CD4-positive, CD25-positive, alpha-beta regulatory T cell (primary cell): ENCODE measurements at places on chromosomes 3 and 15. TPM values are rescaled to one million over a fixed set of nuclear protein-coding genes. Genes with fewer than 3 reads are reported as not detected.

GRCh38 chr3:55873523-55874254, 386.6 kb upstream of the WNT5A start:
- DNase-seq, result no peak

- DNase-seq, result peak; percentile 91
These were observed 8.6 kb downstream of the GPR15 start for GRCh38 chr3:98540346-98540745.

- DNase-seq, result no peak
These were observed 132.9 kb upstream of the ZBTB20 start for GRCh38 chr3:115279939-115280338.

- no peak for DNase-seq
These were observed 597 bp upstream of the CAMK1 start for GRCh38 chr3:9770276-9770812.

DNA sequence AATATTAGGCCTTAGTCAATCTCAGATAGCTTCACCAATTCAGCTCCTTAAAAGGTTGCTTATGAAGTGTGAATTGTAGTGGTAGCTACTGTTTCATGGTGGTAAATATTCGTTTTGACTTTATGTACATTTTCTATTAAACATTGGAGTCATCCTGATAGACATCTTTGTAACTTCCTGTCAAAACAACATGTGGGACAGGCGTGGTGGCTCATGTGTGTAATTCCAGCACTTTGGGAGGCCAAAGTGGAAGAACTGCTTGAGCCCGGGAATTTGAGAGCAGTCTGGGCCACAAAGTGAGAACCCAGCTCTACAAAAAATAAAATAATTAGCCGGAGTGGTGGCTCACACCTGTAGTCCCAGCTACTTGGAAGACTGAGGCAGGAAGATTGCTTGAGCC, 2.0 kb upstream of the TRIM59 start:
- DNase-seq, result no peak

DNA sequence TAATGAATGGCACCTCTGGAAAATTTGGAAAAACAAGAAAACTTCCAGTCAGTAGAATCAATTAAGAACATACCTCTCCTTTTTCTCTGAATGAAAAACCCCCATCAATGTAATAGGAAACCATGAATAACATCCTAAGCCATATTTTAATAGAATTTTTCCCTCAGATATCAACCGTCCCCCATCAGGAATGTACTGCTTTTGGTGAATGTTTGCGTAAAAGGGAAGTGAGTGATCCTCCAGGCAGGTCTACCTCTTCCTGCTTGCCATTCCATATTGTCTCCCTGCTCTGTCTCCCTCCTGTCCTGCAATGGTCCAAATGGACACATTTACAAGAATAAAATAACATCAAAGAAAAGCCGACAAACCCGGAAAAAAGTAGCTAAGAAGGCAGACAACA, 30.8 kb downstream of the LAMP3 start:
- DNase-seq, result no peak

- no peak for DNase-seq
These were observed 1053.5 kb downstream of the SI start for GRCh38 chr3:164024786-164025185.

GRCh38 chr3:23442598-23443383, 239.7 kb downstream of the UBE2E2 start:
- DNase-seq, result no peak

DNA sequence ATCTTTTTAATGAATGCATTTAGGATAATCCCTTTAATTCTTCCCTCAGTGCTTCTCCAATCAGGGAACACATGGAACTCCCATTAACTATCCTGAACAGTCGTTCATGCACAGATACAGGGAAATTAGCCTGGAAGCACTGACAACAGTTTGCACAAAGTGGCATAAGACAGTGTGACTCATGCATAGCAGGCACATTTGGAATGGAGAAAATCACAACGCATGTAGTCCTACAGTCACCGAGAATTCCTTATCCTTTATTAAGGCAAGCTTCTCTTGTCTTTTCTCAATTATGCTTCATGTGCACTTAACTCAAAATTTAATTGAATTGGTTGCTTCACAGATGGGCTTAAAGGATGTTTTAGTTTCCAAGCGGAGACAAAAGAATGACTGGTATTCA, 155.0 kb upstream of the CRBN start:
- DNase-seq, result no peak

- DNase-seq, result no peak
These were observed 457.0 kb downstream of the PLOD2 start for GRCh38 chr3:145704020-145704419.

- no peak for DNase-seq
These were observed 8.8 kb downstream of the PRICKLE2 start for GRCh38 chr3:64216274-64217147.

DNA sequence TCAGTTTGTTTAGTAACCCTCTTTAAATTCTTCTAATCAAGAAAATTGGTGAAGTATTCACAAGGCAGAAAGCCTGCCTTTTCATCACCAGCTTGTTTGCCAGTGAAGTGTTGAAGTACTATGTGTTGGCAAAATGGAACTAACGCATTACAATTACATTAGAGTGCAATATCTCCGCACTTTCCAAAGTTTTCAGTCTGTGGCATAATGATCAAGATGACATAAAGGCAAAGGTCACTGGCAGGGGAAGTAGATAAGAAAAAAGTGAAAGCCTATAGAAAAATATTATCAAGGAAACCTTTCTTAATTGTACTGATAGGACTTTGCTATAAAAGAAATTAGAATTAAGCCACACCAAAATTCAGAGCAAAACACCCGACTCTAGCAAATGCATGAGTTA, 25.0 kb upstream of the TM4SF1 start:
- no peak for DNase-seq

GRCh38 chr15:75186044-75186443, 15.6 kb upstream of the C15orf39 start:
- DNase-seq, result no peak

- DNase-seq, result no peak
These were observed 7.8 kb upstream of the SLCO3A1 start for GRCh38 chr15:91845720-91846119.

DNA sequence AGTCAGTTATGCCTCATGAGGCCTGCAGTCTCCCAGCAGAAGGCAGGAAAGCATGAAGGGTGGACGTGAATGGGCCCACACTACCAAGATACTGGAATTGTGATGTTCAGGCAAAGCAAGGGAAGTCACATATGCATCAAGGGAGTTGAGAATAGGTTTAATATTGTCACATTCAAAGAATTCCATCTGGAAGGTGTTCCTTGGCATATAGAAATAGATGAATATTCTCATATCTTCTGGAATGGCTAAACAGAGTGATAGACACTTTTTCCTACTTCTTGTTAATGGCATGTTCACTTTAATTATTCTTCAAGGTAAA, 103.7 kb downstream of the CMSS1 start:
- no peak for DNase-seq

GRCh38 chr3:85808755-85809154, 850.0 kb downstream of the CADM2 start:
- no peak for DNase-seq

- DNase-seq, result no peak
These were observed 49.9 kb upstream of the RAB6B start for GRCh38 chr3:133945381-133946095.

GRCh38 chr3:193241716-193242115, 694 bp downstream of the PLAAT1 start:
- DNase-seq, result no peak

Gene LTK
- 0.17 TPM for polyA plus RNA-seq

Gene IQSEC1
- 17.7 TPM for polyA plus RNA-seq

Gene CFAP91
- not detected for polyA plus RNA-seq

Gene CATSPER2
- polyA plus RNA-seq, result 0.26 TPM

Gene PPM1L
- 0.56 TPM for polyA plus RNA-seq

Gene ITIH3
- not detected for polyA plus RNA-seq

Gene OR5K2
- polyA plus RNA-seq, result not detected

Gene P4HTM
- 29.9 TPM for polyA plus RNA-seq

Gene ADAMTS9
- not detected for polyA plus RNA-seq
